ENCODE measurements at places on chromosomes 1 and 21.

DNA sequence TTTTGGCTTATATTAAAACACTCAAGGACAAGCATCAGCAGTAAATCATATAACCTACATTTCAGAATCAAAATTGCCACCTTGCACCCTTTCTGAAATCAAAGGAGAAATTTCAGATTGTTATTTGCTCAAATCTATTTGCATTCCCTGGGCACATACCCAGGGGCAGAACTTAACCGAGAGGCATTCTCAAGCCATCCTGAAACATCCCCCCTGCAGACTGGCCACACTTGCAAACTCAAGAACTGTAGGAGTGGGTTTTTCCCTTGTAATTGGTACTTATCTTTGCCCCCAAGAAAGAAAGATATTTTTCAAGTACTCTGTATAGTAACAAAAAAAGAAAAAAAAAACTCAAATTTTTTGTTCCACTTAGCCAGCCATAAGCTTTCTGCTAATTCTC lies 213.6 kb upstream of the ESRRG start:
- no peak for DNase-seq
- no peaks in the 10 kb centered on the region for H3K27me3 ChIP-seq
- H3K27ac ChIP-seq, result no peak overlapping the region
- H3K4me1 ChIP-seq, result no peaks in the 10 kb centered on the region
- H3K4me3 ChIP-seq, result no peak overlapping the region

GRCh38 chr21:32207406-32207716 lies 71.5 kb downstream of the MIS18A start:
- no peaks in the 10 kb centered on the region for H3K27me3 ChIP-seq
- no peak for DNase-seq
- peaks cover 3% of the 10 kb centered on the region for H3K4me1 ChIP-seq
- H3K27ac ChIP-seq, result no peak overlapping the region
- H3K4me3 ChIP-seq, result no peak overlapping the region
- H3K36me3 ChIP-seq, result no peaks in the 10 kb centered on the region

- DNase-seq, result no peak
- H3K4me1 ChIP-seq, result peaks cover 15% of the 10 kb centered on the region
- H3K4me3 ChIP-seq, result no peak overlapping the region
- peaks cover 3% of the 10 kb centered on the region for H3K27me3 ChIP-seq
Measured at GRCh38 chr1:150142083-150142482, 7.6 kb upstream of the PLEKHO1 start.

- H3K36me3 ChIP-seq, result peaks cover 3% of the 10 kb centered on the region
- DNase-seq, result no peak
- peak overlapping the region; percentile 89 for H3K4me3 ChIP-seq
Measured at GRCh38 chr1:54764922-54765561, 719 bp upstream of the PARS2 start.

DNA sequence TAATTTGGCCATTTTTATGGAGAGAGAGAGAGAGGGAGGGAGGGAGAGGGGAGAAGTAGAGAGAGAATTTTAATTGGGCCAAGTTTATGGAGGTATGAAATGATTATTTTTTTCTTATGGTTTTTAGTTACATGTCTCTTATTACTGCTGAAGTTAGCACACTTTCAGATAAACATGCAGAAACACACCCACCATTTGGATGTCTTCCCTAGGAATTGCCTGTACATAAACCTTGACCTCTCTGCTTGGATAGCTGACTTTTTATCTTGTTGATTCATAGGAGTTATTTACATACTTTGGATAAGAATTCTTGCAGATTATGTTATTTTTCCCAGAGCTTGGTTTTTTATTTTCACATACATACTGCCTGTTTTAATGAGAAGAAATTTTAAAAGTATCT lies 310.2 kb upstream of the ADAMTS5 start:
- H3K27me3 ChIP-seq, result no peaks in the 10 kb centered on the region
- no peak overlapping the region for H3K4me3 ChIP-seq
- DNase-seq, result no peak
- H3K4me1 ChIP-seq, result no peaks in the 10 kb centered on the region
- H3K27ac ChIP-seq, result no peak overlapping the region
- H3K36me3 ChIP-seq, result no peaks in the 10 kb centered on the region

DNA sequence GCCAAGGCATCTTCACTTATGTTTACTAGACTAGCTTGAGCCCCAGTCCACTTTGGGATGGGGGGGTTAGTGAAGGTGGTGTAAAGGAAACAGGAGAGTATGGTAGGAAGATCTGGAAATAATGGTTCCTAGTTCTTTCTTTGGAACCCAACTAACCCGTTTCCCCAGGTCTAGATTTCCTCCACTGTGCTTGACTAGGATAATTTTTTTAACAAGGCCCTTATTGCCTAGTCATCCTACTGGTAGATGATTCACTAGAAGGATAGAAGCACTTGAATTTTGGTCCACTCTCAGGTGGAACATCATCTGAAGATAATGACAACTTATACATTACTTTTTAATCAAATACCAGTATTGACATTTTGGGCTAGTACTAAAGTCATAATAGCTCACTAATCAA lies 45.9 kb upstream of the MYOCOS start:
- DNase-seq, result no peak
- H3K4me3 ChIP-seq, result no peak overlapping the region
- no peaks in the 10 kb centered on the region for H3K27me3 ChIP-seq
- H3K27ac ChIP-seq, result no peak overlapping the region
- peaks cover 21% of the 10 kb centered on the region for H3K4me1 ChIP-seq
- H3K36me3 ChIP-seq, result peaks cover 25% of the 10 kb centered on the region

GRCh38 chr1:35264871-35265270 lies 3.6 kb upstream of the ZMYM4 start:
- peaks cover 5% of the 10 kb centered on the region for H3K36me3 ChIP-seq
- DNase-seq, result no peak
- H3K27ac ChIP-seq, result no peak overlapping the region
- peaks cover 16% of the 10 kb centered on the region for H3K4me1 ChIP-seq

DNA sequence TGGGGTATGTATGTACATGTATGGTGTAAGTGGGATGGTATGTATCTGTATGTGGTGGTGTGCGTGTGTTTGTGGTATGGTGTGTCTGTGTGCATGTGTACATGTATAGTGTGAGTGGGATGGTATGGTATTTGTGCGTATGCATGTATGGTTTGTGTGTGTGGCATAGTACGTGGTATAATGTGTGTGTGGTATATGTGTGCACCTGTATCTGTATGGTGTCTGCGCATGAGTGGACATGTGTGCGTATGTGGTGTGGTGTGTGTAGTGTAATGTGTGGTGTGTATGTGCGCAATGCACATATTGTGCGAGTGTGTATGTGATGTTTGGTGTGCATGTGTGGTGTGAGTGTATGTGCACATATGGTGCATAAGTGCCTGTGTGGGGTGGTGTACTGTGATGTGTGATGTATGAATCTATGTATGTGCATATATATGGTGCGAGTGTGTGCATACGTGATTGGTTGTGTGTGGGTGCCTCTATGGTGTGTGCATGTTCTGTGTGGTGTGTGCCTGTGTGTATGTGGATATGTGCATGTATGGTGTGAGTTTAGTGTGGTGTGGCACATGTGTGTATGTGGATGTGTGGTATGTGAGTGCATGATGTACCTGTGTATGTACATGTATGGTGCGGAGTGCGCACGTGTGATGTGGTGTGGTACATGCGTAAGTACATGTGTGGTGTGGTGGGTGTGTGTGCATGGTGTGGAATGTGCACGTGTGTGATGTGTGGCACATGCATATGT lies 38.8 kb downstream of the WDR4 start:
- no peaks in the 10 kb centered on the region for H3K27me3 ChIP-seq
- DNase-seq, result no peak
- H3K36me3 ChIP-seq, result peaks cover 26% of the 10 kb centered on the region
- no peak overlapping the region for H3K4me3 ChIP-seq

DNA sequence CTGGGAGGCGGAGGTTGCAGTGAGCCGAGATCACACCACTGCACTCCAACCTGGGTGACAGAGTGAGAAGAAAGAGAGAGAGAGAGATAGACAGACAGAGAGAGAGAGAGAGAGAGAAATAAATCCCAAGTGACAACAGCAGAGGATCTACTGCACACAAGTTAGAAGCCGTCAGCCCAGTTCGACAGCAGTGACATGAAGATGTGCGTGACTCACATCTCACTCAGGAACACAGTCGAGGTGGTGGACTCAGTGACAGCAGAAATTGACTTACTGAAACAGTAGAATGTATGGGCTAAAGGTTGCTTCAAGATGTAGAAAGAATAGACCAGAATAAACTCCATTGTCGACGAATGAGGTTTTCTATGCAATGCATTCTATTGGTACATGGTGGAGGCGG lies 77.0 kb upstream of the KRTAP19-8 start:
- H3K27ac ChIP-seq, result no peak overlapping the region
- H3K4me3 ChIP-seq, result no peak overlapping the region
- H3K36me3 ChIP-seq, result peaks cover 8% of the 10 kb centered on the region
- DNase-seq, result no peak
- no peaks in the 10 kb centered on the region for H3K27me3 ChIP-seq

GRCh38 chr1:53586765-53587164 lies 127.6 kb downstream of the DMRTB1 start:
- no peaks in the 10 kb centered on the region for H3K27me3 ChIP-seq
- DNase-seq, result no peak
- no peak overlapping the region for H3K4me3 ChIP-seq
- H3K36me3 ChIP-seq, result no peaks in the 10 kb centered on the region
- H3K27ac ChIP-seq, result no peak overlapping the region

All from activated naive CD8-positive, alpha-beta T cell treated with anti-CD3 and anti-CD28 coated beads for 36 hours (primary cell).